ENCODE measurements at places on chromosomes 2 and 18. TPM values are rescaled to one million over a fixed set of nuclear protein-coding genes. Genes with fewer than 3 reads are reported as not detected.

GRCh38 chr2:201621293-201621999, 21.9 kb downstream of the TMEM237 start:
- H3K27ac ChIP-seq: no peak overlapping the region
- no peak overlapping the region for H3K4me3 ChIP-seq
- no peak for DNase-seq
- no peaks in the 10 kb centered on the region for H3K36me3 ChIP-seq
- H3K27me3 ChIP-seq: no peaks in the 10 kb centered on the region

The CABYR gene
- total RNA-seq: 0.46 TPM

DNA sequence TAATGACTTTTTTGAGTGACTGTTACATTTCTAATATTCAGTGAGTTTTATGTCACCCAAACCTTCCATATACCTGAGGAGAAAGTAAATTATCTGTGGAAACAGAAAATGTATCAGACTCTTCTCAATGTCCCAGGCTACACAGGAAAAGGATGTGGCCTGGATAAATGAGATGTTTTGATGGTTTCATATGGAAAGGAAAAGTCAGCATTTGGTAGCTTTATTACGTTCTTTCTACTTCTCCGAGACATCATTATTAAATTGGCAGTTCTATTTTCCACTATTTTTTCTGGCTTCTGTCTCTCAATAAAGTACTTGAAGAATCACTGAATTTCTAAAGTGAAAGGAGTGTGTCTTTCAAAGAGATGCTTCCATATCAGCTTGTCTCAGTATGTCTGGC, 847.0 kb upstream of the CRIM1 start:
- no peaks in the 10 kb centered on the region for H3K36me3 ChIP-seq
- no peaks in the 10 kb centered on the region for H3K4me1 ChIP-seq
- H3K4me3 ChIP-seq: no peak overlapping the region
- H3K27ac ChIP-seq: no peak overlapping the region
- no peak for DNase-seq

The SF3B1 gene
- 262 TPM for total RNA-seq

The PPP4R1 gene
- 33.3 TPM for total RNA-seq

DNA sequence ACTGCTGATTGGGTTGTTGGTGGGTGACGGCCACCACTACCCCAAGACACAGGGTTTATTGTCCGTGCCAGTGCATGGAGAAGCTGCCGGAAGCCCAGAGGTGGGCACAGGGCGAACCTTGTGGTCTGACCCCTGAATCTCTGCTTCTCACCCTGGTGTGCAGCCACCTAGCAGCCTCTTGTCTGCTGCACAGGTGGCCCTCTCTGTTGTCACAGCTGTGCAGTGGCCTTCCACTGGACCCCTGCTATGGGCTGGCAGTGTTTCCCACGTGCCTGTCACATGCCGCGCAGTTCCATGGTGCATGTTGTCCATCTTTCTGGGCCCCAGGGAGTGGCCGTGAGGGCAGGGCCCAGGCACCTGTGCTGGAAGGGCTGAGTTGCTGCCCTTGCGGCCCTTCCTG, 15.2 kb downstream of the ATG4B start:
- no peak for DNase-seq
- H3K4me1 ChIP-seq: peaks cover 5% of the 10 kb centered on the region
- H3K27me3 ChIP-seq: no peaks in the 10 kb centered on the region
- H3K4me3 ChIP-seq: no peak overlapping the region
- peaks cover 22% of the 10 kb centered on the region for H3K36me3 ChIP-seq

DNA sequence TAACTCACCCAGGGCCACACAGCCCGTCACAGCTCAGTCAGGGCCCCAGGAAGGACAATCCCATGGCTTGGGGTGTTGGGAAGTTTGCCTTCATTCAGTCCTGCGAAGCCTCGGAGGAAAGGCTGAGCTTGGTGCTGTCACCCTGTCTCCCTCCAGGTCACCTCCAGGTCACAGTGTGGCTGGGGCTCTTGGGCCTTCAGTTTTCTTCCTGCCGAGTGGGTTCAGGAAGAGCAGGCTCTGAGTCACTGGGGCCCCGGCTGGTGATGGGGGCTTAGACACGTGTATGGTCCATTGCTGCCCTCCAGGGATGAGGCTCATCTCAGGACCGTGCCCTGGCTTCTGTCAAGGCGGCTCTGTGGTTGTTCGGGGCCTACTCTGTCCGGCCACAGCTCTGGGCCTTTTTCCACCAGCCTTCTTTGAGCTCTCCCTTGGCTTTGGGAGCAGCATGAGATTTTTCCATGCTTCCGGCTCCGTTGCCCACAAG, 118.6 kb downstream of the INHBB start:
- no peak overlapping the region for H3K4me3 ChIP-seq
- H3K36me3 ChIP-seq: no peaks in the 10 kb centered on the region
- H3K27me3 ChIP-seq: no peaks in the 10 kb centered on the region
- no peaks in the 10 kb centered on the region for H3K4me1 ChIP-seq
- no peak overlapping the region for H3K27ac ChIP-seq
- DNase-seq: no peak

GRCh38 chr18:73199151-73199550, 331.4 kb upstream of the NETO1 start:
- H3K36me3 ChIP-seq: no peaks in the 10 kb centered on the region
- no peak for DNase-seq
- H3K4me3 ChIP-seq: no peak overlapping the region
- H3K27me3 ChIP-seq: no peaks in the 10 kb centered on the region
- no peaks in the 10 kb centered on the region for H3K4me1 ChIP-seq

The TNFAIP6 gene
- not detected for total RNA-seq

DNA sequence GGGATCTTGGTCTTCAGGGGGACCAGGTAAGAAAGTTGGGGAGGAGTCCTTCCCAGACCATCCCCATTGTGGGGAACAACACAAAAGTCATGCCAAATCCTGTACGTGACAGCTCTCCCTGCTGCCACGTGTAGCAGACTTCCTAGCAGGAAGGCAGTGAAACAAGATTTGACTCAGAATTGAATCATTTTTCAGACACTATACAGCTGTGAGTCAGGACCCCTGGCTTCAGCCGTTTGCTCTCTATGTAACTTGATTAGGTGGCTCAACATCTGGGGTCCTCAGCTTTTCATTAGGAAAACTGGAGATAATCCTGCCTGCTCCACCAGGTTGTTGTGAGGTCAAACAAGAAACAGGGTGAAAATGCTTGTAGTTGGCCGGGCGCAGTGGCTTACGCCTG, 32.9 kb upstream of the PDCL3 start:
- H3K4me1 ChIP-seq: no peaks in the 10 kb centered on the region
- no peak overlapping the region for H3K27ac ChIP-seq
- no peak overlapping the region for H3K4me3 ChIP-seq

Data from activated CD4-positive, alpha-beta T cell treated with anti-CD3 and anti-CD28 coated beads for 36 hours (primary cell).